ENCODE measurements at places on chromosomes 11 and 22.
A peak's percentile ranks its signal among the peaks of the same experiment; 100 is the strongest.

DNA sequence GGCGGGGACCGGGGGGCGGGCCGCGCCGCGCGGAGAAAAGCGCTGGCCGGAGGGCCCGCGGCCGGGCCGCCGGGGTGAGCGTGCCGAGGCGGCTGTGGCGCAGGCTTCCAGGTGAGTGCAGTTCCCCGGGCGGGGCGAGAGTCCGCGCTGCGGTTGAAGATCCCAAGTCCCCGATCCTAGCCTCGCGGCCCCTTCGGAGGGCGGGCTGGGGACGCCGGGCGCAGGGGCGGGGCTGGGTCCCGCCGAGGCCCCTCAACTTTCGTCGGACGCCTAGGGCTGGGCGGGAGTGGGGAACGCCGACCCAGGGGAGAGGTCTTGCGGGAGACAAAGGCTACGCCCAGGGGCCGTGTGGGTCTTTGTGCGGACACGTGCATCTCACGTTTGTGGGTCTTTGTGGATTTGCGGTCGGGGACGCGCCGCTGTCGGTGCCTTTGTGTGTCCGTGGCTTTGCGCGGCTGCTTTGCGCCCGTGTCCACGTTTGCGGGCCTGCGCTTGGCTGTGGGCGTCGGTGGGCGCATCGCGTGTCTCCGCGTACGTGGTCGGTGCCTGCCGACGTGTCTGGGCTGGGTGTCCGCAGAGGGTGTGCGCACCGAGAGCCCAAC is at the start of gene TSKU:
Gene TSKU, plus strand, starts transcription at position 63 of the 602 bp plus-strand sequence. CDS start 12,261 bp downstream, outside the sequence.
- no peak for DNase-seq

DNA sequence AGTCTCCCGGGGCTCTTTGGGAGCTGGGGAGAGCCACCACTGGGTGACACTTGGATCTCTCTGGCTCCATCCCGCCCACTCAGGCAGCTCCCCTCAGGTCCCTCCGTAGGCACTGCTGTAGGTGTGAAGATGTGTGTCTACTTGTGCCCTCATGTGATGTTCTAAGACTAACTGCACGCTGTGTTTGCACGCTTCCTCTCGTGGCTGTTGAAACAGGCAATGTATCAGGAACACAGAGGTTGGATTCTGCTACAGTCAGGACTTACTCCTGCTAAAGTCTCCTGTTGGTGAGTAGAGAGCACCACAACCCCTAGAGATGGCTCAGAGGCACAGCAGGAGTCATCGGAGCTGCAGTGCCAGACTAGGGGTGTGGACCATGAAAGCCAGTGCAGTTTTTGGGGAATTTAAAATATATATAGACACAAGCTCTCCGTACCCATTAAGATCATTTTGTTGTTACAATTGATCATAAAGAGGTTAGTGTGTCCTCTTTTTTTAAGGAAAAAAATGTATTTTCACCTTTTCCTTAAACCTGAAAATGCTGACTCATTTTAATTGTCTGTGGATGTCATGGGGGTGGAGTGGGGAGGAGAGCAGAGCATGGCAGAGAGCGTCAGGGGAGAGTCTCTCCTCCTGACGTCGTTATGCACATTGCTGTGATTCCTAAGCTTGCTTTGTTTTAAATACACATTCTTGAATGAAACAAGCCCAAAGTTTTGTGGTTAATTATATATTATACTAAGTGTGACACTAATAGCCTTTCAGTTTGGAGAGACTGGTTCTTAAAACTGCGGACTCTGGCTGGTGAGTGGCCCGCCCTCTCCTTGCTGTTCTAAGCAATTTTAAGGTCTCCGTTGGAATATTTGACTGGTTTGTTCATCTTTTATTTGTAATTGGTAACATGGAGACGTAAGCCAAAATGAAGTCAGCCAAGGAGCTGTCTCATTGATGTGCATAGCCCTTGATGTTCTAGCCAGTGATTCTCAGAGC is 16.2 kb upstream of the CTTN start:
- no peak for DNase-seq

DNA sequence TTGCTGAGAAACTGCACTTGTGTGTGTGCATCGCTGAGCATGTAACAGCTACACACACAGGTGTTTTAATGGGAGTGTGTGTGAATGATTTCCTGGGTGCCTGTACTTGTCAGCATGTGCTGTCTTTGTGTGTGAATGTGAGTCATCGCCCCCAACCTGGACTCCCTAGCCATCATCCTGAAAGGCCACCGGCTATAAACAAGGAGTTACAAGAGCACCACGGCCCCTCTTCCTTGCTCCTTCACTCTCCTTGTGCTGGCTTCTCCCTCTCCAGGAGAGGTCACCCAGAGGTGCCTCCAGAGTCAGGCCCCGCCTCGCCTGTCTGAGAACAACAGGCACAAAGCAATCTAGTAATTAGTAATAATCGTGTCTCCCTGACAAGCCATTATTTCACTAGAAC is 419.2 kb downstream of the BUD13 start:
- DNase-seq = no peak

DNA sequence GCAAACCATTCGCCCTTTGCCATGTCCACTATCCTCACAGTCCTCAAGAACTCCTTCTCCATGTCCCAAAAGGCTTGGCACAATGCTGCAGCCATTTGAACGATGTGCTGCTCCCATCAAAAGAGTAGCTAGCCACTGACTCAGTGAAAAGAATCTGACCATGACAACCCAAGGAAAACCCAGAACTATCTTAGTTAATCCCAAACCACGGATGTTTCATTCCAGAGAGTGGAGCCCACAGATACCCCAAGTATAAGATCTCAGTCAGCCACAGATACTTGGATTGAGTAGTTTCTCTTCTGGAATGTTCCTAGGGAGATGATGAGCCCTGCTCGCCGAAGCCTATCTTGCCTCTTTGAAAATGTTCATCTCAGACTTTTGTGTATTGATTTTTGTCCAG is 176.9 kb downstream of the NAV2 start:
- no peak for DNase-seq

DNA sequence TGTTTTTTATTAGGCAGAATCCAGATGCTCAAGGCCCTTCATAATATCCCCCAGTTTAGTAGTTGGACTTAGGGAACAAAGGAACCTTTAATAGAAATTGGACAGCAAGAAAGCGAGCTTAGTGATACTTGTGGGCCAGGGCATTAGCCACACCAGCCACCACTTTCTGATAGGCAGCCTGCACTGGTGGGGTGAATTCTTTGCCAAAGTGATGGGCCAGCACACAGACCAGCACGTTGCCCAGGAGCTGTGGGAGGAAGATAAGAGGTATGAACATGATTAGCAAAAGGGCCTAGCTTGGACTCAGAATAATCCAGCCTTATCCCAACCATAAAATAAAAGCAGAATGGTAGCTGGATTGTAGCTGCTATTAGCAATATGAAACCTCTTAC is 1.4 kb downstream of the HBB start:
- DNase-seq = no peak

GRCh38 chr11:121589946-121590537 is 137.3 kb upstream of the SORL1-AS1 start:
- DNase-seq = peak; percentile 97
